Hematopoietic multipotent progenitor cell treated with erythropoietin and hydrocortisone succinate and interleukin-3 and kit ligand, for 4 days (in vitro differentiated cells): ENCODE measurements at places on chromosomes 16 and 17.

DNA sequence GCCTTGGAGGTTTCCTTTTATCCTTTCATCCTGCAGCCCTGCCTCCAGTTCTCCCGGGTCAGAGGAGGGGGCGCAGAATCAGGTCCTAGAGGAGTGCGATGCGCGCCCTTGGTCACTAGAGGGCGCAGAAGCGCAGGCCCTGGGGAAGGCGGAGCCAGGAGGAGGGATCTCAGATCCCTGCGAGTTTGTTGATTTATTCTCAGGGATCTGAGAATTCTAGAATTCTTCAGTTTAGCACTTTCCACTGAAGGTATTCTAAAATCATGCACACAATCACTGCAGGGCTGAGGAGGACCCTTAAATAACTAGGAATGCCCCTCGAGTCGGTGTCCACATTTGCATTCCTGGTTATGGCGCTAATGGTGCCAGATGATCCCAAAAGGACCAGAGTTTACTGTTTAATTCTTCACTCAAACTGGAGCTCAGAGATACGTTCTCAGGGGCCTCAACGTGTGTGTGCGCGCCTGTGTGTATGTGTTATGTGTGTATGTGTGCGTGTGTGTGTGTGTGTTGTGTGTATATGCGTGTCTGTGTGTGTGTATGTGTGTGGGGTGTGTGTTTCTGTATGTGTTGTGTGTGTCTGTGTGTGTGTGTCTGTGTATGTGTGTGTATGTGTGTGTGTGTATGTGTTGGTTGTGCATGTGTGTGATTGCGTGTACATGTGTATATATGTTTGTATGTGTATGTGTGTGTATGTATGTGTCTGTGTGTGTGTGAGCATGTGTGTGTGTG is 6.9 kb upstream of the ELAC2 start:
- DNase-seq, result peak; percentile 80

GRCh38 chr16:27428026-27428785 is 26.2 kb downstream of the IL21R start:
- DNase-seq, result peak; percentile 62

GRCh38 chr16:24046442-24046841 is 209.7 kb upstream of the CACNG3 start:
- DNase-seq, result no peak

DNA sequence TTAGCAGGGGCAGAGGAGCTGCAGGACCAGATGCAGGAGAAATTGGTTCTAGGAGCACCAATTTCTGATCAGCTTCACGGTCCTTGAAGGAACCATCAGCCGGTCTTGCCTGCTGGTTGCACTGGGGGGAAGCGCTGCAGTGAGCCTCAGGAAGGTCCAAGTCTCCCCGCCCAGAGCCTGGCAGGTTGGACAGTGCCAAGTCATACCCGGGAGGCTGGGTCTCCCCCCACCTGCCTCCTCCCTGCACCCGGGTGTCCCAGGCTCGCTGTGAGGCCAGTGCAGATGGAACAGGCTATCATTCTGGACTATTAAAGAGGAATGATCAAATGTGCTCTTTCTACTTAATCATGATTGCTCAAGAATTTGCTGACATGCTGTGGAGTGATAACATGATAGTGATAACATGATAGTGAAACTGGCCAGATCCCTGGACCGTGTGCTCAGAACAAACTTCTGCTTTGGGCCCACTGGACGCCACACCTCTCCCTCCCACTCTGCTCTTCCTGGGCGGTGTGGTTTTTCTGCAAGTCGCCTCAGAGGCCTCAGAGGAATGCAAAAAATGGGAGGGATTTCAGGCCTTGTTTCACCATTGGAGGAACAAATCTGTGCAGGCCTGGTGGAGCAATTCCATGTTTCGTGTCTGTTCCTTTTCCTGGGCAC is 236.0 kb downstream of the IRF8 start:
- DNase-seq, result peak; percentile 44

DNA sequence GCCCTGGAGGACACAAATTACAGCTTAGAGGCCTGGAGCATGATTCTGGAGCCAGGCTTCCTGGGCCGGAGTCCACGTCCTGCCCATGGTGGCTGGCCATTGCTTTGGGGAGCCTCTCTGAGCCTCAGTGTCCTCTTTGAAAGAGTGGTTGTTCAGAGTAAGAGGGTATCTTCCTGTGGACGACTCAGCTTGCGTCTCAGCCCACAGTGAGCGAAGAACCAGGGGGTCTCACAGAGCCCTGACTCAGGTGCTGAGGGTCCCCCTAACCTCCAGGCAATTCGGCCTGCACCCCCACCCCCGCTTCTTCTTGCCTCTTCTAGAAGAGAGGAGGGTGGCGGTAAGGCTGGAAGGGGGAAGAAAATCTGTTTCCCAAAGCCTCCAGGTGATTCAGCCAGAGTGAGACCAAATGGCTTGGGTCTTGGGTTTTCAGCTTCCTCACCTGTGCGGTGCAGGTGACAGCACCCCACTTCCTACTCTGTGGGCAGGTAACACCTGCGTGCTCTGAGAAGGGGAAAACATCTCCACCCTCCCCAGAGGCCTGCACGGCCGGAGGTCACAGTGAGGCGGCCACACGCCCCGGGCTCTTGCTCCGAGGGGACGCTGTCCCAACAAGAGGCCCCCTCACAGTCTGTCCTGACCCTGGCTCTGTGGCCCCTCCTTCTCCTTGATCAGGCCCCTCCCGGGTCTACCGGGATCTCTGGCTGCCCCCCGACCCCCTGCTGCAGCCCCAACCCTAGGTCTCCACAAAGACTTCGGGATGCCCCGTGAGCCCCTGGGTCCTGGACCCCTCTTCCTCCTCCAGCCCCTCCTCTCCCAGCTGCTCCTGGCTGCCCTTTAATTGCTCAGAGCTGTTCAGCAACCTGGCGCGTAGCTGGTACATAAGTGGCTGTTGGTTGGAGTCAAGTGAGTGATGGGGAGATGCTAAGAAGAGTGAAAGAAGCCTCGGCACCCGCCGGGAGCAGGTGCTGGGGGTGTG is 119.2 kb downstream of the METRNL start:
- DNase-seq, result no peak

- DNase-seq, result peak; percentile 86
Measured at GRCh38 chr16:89289428-89290395, 72.2 kb downstream of the ZNF778 start.

- DNase-seq, result peak; percentile 90
Measured at GRCh38 chr17:81453712-81454111, 58.5 kb downstream of the BAHCC1 start.

DNA sequence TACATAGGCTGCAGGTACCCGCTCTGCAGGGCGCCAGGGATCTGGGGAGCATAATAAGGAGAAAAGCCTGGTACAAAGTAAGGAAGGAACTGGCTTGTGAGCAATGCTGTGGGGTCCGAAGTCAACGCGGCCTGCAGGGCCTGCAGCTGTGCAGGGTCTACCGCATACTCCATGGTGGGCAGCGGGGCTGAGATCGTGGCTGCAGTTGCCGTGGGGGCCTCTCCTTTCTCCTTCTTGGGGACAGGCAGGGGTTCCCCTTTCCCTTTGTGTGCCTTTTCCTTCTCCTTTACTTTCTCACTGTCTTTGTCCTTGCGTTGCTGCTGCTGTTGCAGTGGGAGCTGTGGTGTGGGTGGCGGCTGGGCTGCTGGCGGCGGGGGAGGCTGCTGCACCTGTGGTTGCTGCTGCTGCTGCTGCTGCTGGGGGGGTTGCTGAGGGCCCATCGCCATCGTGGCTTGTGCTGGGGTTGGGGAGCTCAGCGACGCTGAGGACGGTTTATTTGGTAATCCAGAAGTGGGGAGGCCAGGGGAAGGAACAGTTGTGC is 259.6 kb downstream of the ZFHX3 start:
- DNase-seq, result peak; percentile 21

DNA sequence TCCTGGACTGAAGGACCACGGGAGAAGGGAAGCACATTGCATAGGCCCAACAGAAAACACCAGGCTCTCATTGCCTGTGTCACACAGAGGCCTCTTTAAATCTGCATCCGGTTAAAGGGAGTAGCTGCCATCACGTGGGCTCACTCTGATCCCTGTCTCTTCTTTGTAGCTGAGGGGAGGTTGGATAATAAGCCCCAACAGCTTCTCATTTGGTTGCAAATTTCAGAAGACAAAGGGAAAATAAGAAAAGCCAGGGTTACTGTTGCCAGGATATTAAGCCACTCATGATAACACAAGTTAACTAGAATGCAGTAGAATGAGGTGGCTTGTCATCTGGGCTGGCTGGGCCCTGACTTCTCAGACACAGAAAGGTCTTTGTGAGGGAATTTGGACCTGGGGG is 325.1 kb upstream of the ERCC4 start:
- no peak for DNase-seq

- peak; percentile 4 for DNase-seq
Measured at GRCh38 chr16:72464597-72465368, 292.8 kb upstream of the PMFBP1 start.

DNA sequence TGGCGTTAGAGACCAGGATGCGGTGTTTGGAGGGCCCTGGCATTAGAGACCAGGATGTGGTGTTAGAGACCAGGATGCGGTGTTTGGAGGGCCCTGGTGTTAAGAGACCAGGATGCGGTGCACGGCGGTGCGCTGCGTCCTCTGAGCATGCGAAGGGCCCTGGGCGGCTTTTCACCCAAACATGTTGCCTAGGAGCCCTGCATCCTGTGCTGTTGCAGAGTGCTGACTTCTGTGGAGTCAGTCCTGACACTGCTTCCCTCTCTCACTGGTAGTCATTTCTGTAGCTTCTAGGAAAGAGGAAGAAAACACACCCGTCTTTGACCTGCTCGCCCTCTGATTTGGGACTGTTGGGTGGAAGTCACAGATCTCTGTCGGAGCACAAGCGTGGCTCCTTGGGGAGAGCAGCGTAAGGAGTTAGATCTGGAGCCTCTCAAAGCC is 141.2 kb downstream of the LAT start:
- peak; percentile 67 for DNase-seq

- DNase-seq, result no peak
Measured at GRCh38 chr17:7704601-7705268, at the start of gene EFNB3. TSS of gene EFNB3 (plus strand) at chr17:7705202. CDS start at chr17:7705599, 397 bp downstream.

GRCh38 chr17:78952706-78953105 is 27.0 kb downstream of the LGALS3BP start:
- no peak for DNase-seq

- DNase-seq, result no peak
Measured at GRCh38 chr16:73542885-73543284, 495.0 kb upstream of the ZFHX3 start.

DNA sequence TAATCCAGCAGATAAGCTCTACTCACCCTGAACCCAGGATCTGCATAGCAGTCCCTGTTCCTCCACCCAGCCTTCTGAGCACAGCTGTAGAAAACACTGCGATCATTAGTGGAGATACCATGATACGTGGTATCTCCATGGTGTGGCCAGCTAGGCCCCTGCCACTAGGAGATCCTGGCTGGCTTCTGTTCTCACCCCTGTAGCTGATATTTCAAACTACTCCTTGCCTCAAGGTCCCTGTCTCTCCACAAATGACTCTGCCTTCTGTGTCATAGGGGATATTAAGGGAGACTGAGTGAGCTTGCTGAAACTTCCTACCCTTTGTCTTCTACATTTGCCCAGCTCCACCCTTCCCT is 44.3 kb downstream of the ERN1 start:
- peak; percentile 50 for DNase-seq

GRCh38 chr17:58694302-58694701 is 1.9 kb downstream of the RAD51C start:
- no peak for DNase-seq
